ENCODE measurements at places on chromosomes 3 and 15.
A peak's percentile ranks its signal among the peaks of the same experiment; 100 is the strongest.

DNA sequence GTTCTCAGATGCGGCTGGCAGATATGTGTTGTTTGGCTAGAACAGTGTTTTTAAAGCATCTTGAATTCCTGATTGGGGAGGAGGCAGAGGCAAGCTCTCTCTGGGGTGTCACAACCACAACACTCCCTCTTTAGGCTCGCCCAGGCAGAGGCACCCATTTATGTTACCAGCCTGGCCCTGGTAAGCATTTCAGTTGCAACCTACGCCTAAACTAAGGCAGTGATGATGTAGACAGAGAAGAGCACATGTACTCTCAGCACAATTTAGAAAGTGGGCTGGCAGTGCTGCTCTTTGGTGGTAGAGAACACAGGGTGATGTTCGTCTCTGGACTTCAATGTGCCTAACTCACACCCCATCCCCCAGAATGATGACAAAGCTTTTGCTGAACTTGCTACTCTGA, 41.2 kb upstream of the TJP1 start:
- no peaks in the 10 kb centered on the region for H3K36me3 ChIP-seq
- no peaks in the 10 kb centered on the region for H3K4me1 ChIP-seq
- H3K27me3 ChIP-seq = peaks cover 27% of the 10 kb centered on the region
- no peak overlapping the region for H3K4me3 ChIP-seq
- DNase-seq = no peak

DNA sequence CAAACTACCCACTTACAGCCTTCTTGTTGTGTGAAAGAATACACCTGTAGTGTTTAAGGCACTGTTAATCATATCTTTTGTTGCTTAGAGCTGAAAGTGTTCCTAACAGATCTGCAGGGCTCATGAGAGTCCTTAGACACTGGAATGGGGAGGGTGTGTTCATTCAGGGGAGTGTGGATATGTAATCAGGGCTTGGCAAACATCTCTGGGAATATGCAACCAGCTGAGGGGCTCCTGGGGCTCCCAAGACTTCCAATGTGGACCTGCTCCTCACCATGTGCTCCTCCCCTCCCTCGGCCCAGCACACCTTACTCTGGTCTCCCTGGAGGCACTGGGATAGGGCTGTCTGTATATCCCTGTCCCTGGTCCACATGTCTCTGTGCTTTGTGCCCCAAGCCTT, 30.3 kb upstream of the MFSD1 start:
- no peak overlapping the region for H3K4me3 ChIP-seq
- no peaks in the 10 kb centered on the region for H3K4me1 ChIP-seq
- H3K27me3 ChIP-seq = no peaks in the 10 kb centered on the region

DNA sequence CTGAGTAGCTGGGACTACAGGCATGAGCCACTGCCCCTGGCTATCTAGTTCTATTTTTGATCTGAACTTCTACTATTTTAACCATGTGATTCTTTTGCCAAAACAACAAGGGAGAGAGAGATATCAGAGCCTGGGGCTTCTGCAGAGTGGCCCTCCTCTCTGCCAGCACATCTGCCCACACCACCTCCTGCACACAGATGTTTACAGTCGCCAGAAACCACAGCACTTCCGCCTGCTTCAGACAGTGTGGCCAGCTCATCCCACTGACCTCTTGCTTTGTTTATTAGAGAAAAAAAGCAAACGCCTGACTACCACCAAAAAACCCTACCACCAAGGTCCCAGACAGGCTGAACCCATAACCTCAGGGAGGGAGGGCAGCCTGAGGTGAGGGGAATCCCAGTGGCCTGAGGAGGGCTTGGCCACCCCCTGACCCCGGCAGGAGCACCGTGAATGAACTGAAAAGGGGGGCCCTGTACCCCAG, 85.9 kb upstream of the ABHD2 start:
- peaks cover 7% of the 10 kb centered on the region for H3K4me1 ChIP-seq
- peaks cover 54% of the 10 kb centered on the region for H3K27me3 ChIP-seq
- H3K4me3 ChIP-seq = no peak overlapping the region
- no peak for DNase-seq
- peak overlapping the region; percentile 80 for H3K27ac ChIP-seq
- H3K36me3 ChIP-seq = no peaks in the 10 kb centered on the region

GRCh38 chr3:39460677-39461076, 6.8 kb upstream of the MOBP start:
- no peaks in the 10 kb centered on the region for H3K4me1 ChIP-seq
- H3K27me3 ChIP-seq = peaks cover 14% of the 10 kb centered on the region
- no peak overlapping the region for H3K4me3 ChIP-seq
- H3K27ac ChIP-seq = no peak overlapping the region
- no peak for DNase-seq

DNA sequence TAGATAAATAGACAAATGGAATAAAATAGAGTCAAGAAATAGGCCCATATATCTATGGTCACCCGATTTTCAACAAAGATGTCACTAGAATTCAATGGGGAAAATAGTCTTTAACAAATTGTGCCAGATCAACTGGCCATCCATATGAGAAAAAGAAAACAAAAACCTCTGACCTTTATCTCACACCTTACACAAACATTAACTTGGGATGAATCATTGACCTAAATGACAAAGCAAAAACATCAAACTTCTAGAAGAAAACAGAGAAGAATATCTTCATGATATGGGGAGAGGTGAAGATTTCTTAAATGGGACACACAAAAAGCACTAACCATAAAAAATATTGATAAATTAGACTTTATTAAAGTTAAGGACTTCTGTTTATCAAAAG, 31.9 kb downstream of the ITGA11 start:
- DNase-seq = no peak
- H3K36me3 ChIP-seq = no peaks in the 10 kb centered on the region
- no peak overlapping the region for H3K4me3 ChIP-seq
- no peaks in the 10 kb centered on the region for H3K4me1 ChIP-seq
- H3K27ac ChIP-seq = no peak overlapping the region
- peaks cover 7% of the 10 kb centered on the region for H3K27me3 ChIP-seq

DNA sequence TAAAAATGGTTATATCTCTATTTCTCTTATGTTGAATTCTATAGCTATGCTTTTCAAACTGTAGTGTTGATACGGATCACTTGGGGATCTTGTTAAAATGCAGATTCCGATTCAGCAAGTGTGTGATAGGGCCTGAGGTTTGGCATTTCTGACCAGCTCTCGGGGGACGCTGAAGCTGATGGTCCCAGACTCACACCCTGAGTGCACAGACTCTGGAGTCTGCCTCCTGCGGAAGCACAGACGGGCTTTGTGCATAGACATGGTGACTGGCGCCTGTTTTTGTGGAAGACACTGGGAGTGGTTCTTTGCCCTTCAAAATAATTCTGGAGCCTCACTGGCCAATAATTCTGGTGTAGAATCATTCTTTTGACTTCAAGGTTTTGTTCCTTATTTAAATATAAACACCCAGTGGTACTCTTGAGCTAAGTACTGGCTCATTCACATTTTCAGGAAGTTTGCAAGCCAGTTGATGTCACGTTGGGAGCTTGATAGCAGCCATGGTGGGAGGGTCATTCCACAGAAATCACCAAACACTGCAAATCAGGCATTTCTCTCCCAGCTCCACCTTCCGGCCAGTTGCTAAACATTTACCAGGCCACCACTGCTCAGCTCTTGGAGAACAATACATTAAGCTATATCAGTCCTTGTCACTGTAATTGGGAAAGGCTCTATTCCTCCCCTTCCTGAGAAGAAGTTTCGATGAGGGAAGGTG, 19.2 kb downstream of the CLDN11 start:
- no peaks in the 10 kb centered on the region for H3K36me3 ChIP-seq
- peaks cover 32% of the 10 kb centered on the region for H3K27me3 ChIP-seq
- H3K4me3 ChIP-seq = no peak overlapping the region
- no peak overlapping the region for H3K27ac ChIP-seq
- DNase-seq = no peak

Measured in naive B cell (primary cell).